DMS 273 treated with DMSO at 0.1 percent for 48 hours (cell line): ENCODE measurements at places on chromosomes 5 and 9.
A peak's percentile ranks its signal among the peaks of the same experiment; 100 is the strongest.

DNA sequence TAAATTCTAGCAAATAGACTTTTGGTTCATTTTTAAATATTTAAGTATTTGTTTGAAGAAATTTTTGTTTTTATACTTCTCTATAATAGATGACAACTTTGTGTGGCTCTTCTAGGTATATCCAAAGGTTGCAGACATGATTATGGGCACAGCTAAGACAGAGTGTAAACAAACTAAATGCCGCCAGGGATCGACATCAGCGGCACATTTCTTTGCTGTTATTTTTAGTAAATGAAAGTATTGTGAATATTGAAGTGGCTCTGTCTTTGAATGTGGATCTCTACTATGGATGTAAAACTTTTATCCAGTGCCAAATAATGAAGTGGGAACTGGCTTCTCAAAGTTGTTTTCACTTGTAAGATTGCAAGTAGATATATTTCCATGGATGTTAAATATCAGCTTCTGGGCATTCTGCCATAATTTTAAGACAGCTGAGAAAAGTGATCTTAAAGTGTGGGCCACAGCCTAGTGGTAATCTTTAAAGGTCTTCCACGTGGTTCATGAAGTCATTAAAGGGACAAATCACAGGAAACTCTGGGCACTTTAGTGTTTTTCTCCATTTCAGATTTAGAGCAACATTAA, 589.9 kb downstream of the ZNF608 start:
- DNase-seq = no peak

- DNase-seq = no peak
These were observed 83.2 kb upstream of the ZNF462 start for GRCh38 chr9:106779796-106780195.

GRCh38 chr9:137470785-137471184, 11.7 kb upstream of the NSMF start:
- DNase-seq = no peak

GRCh38 chr5:21254161-21254560, 1266.2 kb upstream of the CDH18 start:
- DNase-seq = peak; percentile 86

DNA sequence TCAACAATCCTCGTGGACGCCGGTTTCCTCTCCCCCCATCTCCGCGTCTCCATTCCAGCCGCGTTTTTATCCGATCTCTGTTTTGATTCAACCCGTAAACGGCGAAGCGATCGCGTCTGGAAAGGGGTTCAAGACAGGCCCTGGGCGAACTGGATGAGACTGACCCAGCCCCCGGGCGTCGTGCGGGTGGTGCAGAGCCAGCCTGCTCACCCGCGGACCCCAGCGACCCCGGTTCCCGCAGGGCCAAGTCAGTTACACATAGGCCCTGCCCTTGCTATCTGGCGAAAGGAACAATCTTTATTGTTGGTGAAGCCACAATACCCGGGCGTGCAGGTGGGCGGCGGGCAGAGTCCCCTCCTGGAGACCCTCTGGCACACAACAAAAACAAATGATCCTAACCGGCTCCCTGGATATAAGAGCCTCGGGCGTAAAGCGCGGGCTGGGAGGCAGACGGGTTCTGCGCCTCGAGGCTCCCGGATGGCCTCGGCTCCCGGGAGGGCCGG, 1.8 kb downstream of the TLX3 start:
- no peak for DNase-seq

- DNase-seq = no peak
These were observed 237.8 kb downstream of the ARRDC3 start for GRCh38 chr5:91145333-91145620.

GRCh38 chr9:116966199-116966598, 279.1 kb downstream of the TRIM32 start:
- DNase-seq = no peak

GRCh38 chr9:96302021-96302420, at the start of gene HSD17B3:
TSS of gene HSD17B3 (minus strand) at chr9:96302176. CDS start at chr9:96302104, 72 bp downstream.
- DNase-seq = no peak

DNA sequence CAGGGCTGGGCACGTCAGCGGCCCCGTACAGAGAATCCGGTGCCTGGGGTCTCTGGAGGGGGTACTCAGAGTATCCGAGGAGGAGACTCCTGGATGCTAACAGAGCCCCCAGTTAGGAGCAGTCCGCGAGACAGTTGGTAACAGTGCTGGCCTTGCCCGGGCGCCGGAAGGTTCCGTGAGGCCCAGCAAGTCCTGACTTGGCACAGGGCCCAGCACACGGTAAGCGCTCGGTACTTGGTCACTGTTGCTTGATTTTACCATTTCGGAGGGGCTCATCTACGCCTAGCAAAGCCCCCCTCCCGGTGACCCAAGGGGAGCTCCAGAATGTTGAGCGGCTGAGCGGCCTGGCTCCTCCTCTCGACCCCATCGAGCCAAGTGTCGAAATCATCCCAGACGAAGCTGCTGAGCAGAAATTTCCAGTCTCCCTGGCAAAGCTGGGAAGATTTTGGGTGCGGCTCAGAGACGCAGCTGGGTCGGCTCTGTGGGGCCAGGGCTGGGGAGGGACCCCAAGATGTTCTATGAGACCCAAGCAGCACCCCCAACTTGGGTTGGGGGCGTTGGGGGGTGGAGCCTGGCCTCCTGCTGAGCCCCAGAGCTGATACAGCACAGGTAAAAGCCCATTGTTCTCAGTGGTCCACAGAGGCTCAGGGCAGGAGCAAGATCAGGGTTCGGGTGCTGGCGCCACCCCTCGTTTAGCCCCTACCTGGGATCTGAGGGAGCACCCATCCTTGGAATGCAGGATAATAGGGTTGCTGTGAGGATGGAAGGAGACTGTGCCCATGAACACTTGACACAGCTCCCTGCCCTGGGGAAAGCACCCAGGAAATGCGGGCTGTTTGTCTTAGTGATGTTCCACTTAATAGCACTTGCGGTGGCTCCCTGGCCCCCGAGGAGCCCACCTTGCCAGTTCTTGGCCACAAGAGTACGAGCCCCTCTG, 137.2 kb downstream of the C9orf50 start:
- DNase-seq = no peak

DNA sequence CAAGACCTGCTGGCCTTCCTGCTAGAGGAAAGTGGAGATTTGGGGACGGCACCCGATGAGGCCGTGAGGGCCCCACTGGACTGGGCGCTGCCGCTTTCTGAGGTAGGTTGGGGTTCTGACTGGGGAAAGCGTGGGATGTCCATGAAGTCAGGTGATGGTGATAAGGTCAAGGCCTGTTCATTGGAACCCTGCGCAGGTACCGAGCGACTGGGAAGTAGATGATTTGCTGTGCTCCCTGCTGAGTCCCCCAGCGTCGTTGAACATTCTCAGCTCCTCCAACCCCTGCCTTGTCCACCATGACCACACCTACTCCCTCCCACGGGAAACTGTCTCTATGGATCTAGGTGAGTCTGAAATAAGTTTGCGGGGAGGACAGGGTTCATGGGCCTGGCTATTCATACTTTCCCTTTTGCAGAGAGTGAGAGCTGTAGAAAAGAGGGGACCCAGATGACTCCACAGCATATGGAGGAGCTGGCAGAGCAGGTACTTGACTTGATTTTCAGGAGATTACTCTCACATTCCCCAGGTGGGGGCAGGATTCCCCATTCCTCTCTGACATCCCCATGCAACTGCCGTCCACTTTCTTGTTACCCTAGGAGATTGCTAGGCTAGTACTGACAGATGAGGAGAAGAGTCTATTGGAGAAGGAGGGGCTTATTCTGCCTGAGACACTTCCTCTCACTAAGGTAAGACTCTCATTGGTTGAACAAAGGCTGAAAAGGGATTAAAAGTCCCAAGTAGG, 505 bp downstream of the CREB3 start:
- peak; percentile 62 for DNase-seq

GRCh38 chr9:37407468-37407867, 15.0 kb upstream of the GRHPR start:
- DNase-seq = no peak

DNA sequence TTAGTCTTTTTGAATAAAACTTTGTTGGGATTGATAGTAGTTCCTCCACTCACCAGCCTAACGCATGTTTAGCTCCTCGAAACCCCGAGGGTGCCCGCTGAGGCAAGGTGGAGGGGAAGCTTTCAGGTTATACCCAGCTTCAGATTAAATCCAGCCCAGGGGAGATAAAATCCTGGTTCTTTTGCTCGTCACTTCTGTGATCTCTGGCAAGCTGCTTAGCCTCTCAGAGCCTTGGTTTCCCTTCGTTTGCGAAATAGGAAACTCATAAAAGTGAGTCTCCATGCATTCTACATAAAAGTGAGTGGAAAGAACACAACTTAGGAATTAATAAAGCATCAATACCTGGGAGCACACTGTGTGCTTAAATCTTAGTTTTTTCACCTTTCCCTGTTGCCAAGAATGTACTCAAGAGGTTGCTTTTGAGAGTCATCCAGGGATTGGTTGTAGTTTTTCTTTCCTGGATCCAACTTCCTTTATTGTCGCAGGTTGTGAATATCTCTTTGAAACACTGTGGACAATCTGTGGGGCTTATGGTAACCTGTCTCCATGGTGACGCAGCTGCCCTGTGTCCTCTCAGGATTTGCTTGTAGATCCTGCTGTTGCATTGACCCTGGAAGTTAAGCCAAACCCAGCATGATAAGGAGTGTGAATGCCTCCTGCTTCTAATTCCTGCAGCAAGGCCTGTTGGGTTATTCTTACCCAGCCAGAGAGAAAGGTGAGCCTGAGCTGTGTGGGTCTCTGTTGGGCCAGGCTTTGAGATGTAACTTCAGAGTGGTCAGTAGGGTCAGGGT, 2.0 kb downstream of the GALNT12 start:
- no peak for DNase-seq
